RKO (cell line): ENCODE measurements at places on chromosomes 2 and 18.

- no peak for DNase-seq
Measured at GRCh38 chr2:226775032-226775509, 24.5 kb downstream of the IRS1 start.

- DNase-seq = no peak
Measured at GRCh38 chr2:195711478-195711877, 54.5 kb downstream of the SLC39A10 start.

- no peak for DNase-seq
Measured at GRCh38 chr2:12978066-12978835, 261.5 kb downstream of the TRIB2 start.

GRCh38 chr2:107380912-107381311 lies 445.8 kb upstream of the RGPD4 start:
- DNase-seq = no peak

GRCh38 chr2:12441750-12442475 lies 274.8 kb upstream of the TRIB2 start:
- DNase-seq = no peak

GRCh38 chr2:16639431-16639830 lies 26.2 kb downstream of the CYRIA start:
- no peak for DNase-seq

DNA sequence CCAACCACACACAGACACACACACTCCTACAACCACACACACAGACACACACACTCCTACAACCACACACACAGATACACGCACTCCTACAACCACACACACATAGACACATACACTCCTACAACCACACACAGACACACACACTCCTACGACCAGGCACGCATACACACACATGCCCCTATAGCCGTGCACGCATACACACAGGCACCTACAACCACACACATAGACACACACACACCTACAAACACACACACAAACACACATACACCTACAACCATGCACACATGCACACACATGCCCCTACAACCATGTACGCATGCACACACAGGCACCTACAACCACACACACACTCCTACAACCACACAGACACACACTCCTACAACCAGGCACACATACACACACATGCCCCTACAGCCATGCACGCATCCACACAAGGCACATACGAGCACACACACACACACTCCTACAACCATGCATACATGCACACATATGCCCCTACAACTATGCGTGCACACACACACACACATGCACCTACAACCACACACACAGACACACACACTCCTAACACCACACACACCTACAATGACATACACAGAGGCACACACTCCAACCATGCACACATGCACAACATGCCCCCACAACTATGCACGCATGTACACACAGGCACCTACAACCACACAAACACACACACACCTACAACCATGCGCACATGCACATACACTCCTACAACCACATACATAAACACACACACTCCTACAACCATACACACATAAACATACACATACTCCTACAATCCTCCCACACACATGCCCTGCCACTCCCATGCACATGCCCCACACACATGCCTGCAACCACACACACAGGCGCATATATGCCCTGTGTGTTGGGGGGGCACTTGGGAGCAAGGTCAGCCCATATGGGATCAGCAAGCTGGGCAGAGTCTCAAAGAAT lies 19.1 kb upstream of the TEX51 start:
- no peak for DNase-seq

- no peak for DNase-seq
Measured at GRCh38 chr2:241454837-241455485, 53.4 kb downstream of the STK25 start.
